ENCODE measurements at places on chromosomes 1 and 21. TPM values are rescaled to one million over a fixed set of nuclear protein-coding genes. Genes with fewer than 3 reads are reported as not detected.

The SLAMF9 gene
- total RNA-seq: not detected

The BARHL2 gene
- total RNA-seq: not detected

The OR2T2 gene
- total RNA-seq: not detected

The C1QB gene
- not detected for total RNA-seq

The CD55 gene
- 117 TPM for total RNA-seq

The OR2T4 gene
- not detected for total RNA-seq

The PLEKHN1 gene
- total RNA-seq: 3.2 TPM

The MANEAL gene
- 1.3 TPM for total RNA-seq

The BEND5 gene
- total RNA-seq: 2.5 TPM

The HES2 gene
- 0.30 TPM for total RNA-seq

The FAM131C gene
- 1.1 TPM for total RNA-seq

The SLFNL1 gene
- 0.56 TPM for total RNA-seq

The CNR2 gene
- total RNA-seq: 0.04 TPM

The FMO5 gene
- total RNA-seq: 0.48 TPM

The DPT gene
- not detected for total RNA-seq

The DDOST gene
- 152 TPM for total RNA-seq

The LRIF1 gene
- 21.0 TPM for total RNA-seq

The KCNH1 gene
- total RNA-seq: not detected

The LGR6 gene
- not detected for total RNA-seq

The RGS18 gene
- total RNA-seq: 0.15 TPM

The FCRL1 gene
- 0.22 TPM for total RNA-seq

The LEPR gene
- total RNA-seq: 2.2 TPM

The ELF3 gene
- 0.22 TPM for total RNA-seq

The FCGR1A gene
- not detected for total RNA-seq

The RGS7 gene
- not detected for total RNA-seq

The BCAR3 gene
- 0.42 TPM for total RNA-seq

The RAB3B gene
- total RNA-seq: 0.02 TPM

The TMCC2 gene
- 0.64 TPM for total RNA-seq

The LENEP gene
- 0.85 TPM for total RNA-seq

The UMODL1 gene
- total RNA-seq: 0.21 TPM

The C1QTNF12 gene
- 1.2 TPM for total RNA-seq

The RORC gene
- 7.3 TPM for total RNA-seq

The TTLL10 gene
- 0.27 TPM for total RNA-seq

The TMEM201 gene
- 17.9 TPM for total RNA-seq

The EIF2D gene
- total RNA-seq: 51.6 TPM

The ACOT11 gene
- 1.9 TPM for total RNA-seq

The GPR3 gene
- 0.21 TPM for total RNA-seq

The SLC5A3 gene
- 24.0 TPM for total RNA-seq

The FOXD2 gene
- 0.20 TPM for total RNA-seq

The SMIM1 gene
- 0.71 TPM for total RNA-seq

The PRAMEF15 gene
- total RNA-seq: not detected

The FAM151A gene
- not detected for total RNA-seq

The SPRR1B gene
- not detected for total RNA-seq

The OR2T33 gene
- total RNA-seq: not detected

The NPHP4 gene
- total RNA-seq: 16.1 TPM

The KISS1 gene
- not detected for total RNA-seq

The CFAP107 gene
- total RNA-seq: not detected

The FCRL2 gene
- not detected for total RNA-seq

The S100A7A gene
- total RNA-seq: not detected

The TTF2 gene
- 133 TPM for total RNA-seq

The PDPN gene
- total RNA-seq: not detected

The PADI6 gene
- total RNA-seq: 0.10 TPM

The DNAJC6 gene
- total RNA-seq: 1.9 TPM

Data from activated CD4-positive, alpha-beta T cell treated with anti-CD3 and anti-CD28 coated beads, Interleukin-2, amount 10 ng/mL, durations not matched to agents 7 days and 5 days (primary cell).